Transverse colon (tissue), 4 donors: ENCODE measurements at places on chromosomes 3 and 15. TPM values are rescaled to one million over a fixed set of nuclear protein-coding genes. Genes with fewer than 3 reads are reported as not detected.

- no peak for DNase-seq
- H3K4me3 ChIP-seq = no peak overlapping the region
- no peak overlapping the region for H3K27ac ChIP-seq
- no peaks in the 10 kb centered on the region for H3K27me3 ChIP-seq
Measured at GRCh38 chr3:10004960-10005564, 18.4 kb upstream of the EMC3 start.

DNA sequence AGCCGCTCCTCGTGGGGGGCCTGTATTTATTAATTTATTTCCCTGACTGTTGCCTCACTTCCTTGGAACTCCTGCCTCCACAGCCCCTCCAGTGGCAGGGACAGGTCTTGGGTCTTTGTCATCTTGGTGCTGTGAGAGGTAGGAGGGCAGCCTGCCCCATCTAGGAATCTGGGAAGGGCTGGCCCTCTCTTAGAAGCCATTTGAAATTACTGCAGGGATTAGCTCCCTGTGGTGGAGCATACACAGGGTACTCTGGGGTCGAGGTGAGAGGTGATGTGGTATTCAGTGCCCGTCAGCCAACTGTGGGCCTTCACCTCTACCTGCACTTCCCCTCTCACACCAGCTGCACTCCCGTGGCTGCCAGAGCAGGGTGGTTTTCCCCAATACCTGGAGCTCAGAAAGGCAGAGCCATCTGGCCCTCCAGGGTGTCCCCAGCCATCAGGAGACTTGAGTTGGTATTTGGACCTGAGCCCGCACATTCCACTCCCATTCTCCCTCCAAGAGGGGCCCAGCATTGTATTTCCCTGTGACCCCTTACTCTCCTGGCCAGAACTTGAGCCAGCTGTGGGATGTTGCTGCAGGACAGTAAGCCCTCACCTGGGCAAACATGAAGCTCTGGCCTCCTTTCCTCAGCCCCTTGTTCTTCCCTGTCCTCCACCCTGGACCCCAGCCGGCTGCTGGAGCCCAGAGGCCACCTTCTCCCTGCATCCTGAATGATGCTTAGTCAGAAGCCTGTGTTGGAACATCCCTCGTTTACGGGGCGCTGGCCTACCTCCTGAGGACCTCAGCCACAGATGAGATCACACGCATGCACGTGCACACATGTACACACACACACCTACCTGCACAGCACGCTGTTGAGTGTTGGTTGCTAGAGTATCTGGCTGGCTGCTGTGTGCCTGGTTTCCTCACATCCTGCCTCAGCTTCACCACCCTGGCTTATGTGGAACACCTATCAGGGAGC, 2.0 kb upstream of the JMJD7 start:
- H3K36me3 ChIP-seq = no peaks in the 10 kb centered on the region
- DNase-seq = no peak
- peaks cover 11% of the 10 kb centered on the region for H3K4me1 ChIP-seq
- no peak overlapping the region for H3K27ac ChIP-seq

The CLDN1 gene
- not detected for total RNA-seq

GRCh38 chr3:45938864-45939263, 4.4 kb upstream of the CXCR6 start:
- H3K36me3 ChIP-seq = peaks cover 18% of the 10 kb centered on the region
- peak overlapping the region; percentile 24 for H3K27ac ChIP-seq
- no peaks in the 10 kb centered on the region for H3K27me3 ChIP-seq
- peak; percentile 88 for DNase-seq
- no peak overlapping the region for H3K4me3 ChIP-seq

DNA sequence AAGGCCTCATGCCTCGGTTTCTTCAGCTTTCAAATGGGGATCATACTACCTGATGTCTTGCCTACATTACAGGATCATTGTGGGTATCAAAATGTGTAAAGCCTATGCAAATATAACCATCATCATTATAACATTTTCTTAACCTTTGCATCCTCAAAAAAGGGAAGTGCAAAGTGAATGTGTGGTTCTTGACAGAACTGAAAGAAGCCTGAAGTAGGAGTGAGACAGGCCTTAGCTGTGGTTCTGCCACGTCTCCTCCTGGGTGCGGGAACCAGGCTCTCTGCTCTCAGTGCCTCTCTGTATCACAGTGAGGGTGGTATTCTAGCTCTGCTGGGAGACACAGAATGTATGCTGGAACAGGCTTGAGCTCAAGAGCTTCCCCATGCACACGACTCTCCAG, 316.9 kb upstream of the ICE2 start:
- no peaks in the 10 kb centered on the region for H3K4me1 ChIP-seq
- H3K27ac ChIP-seq = no peak overlapping the region
- H3K4me3 ChIP-seq = no peak overlapping the region
- DNase-seq = no peak

- H3K27ac ChIP-seq = no peak overlapping the region
- H3K27me3 ChIP-seq = no peaks in the 10 kb centered on the region
- H3K36me3 ChIP-seq = no peaks in the 10 kb centered on the region
- no peak overlapping the region for H3K4me3 ChIP-seq
- DNase-seq = no peak
- H3K4me1 ChIP-seq = no peaks in the 10 kb centered on the region
Measured at GRCh38 chr3:63861306-63861705, 2.3 kb downstream of the THOC7 start.

DNA sequence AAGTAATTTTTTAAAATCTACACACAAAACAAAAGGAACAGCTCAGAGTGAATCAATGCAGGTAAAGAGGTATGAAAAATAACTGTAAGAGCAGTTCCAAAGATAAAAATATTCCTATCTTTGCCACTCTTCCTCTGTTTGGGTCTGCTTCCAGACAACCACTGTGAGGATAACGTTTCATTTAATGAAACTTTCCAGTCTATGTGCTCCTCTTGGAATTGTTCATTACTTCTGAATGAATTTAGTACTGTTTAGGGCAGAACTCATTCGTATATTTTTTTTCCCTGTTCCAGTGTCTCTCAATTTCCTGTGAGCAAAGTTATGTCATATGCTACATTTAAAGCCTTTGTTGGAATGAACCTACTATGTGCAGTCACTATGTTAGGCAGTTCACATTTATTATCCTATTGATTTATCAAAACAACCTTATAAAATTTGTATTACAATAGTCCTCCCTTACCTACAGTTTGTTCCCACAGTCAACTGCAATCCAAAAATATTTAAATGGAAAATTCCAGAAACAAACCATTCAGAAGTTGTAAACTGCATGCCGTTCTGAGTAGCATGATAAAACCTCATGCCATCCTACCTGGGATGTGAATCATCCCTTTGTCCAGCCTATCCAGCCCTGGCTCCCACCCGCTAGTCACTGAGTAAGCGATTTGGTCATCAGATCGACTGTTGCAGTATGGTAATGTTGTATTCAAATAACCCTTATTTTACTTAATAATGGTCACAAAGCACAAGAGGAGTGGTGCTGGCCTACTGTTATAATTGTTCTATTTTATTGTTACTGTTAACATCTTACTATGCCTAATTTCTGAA, 98.1 kb downstream of the TMCC1 start:
- DNase-seq = no peak
- H3K36me3 ChIP-seq = no peaks in the 10 kb centered on the region
- peak overlapping the region; percentile 6 for H3K27ac ChIP-seq
- H3K4me1 ChIP-seq = peaks cover 15% of the 10 kb centered on the region
- H3K4me3 ChIP-seq = no peak overlapping the region

DNA sequence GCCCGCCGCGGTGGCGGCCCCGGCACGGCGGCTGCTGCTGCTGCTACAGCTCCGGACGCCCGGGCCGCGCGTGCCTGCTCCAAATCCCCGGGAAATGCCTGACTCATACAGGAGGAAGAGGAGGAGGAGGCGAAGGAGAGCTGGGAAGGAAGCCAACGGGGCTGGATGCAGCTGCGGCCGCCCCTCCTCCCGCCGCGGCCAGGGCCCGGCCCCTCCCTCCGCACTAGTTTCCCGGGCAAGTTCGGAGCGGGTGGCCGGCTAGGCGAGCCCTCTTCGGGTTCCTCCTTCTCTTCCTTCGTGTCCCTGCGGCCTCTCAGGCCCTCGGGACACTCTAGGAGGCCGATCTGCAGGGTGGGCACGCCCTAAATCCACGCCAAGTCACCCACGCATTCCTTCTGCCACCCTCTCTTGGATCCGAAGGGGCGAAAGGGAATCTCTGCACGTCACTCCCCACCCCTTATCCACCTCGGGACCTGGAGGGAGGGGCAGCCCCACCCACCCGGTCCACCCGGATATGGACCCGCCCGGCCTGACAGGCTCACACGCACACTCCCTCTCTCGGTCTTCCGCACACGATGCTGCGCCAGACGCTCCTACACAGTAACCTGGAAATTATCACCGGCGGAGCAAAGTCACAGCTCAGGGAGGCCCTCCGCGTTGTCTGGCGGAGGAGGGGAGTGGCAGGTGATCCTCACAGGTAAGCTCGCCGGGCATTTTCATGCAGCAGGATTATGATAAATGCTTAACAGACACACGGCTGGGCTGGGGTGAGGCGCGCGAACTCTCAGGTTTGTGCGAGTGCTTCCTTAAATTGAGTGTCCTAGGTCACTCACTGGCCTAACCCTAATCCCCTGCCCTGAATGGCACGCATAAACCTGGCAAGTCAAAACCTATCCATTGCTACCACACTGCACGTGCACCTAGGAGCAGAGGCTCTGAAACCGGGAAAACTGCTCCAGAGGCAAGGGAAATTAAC, at the start of the genes OSBPL10 and ZNF860:
OSBPL10 (minus strand) TSS at position 57 of the 976 bp plus-strand sequence. CDS start 83 bp downstream, outside the sequence.
ZNF860 (plus strand) TSS at position 545 of the 976 bp plus-strand sequence. CDS start 7,330 bp downstream, outside the sequence.
- DNase-seq = peak; percentile 90
- no peaks in the 10 kb centered on the region for H3K27me3 ChIP-seq
- peaks cover 16% of the 10 kb centered on the region for H3K4me1 ChIP-seq
- H3K36me3 ChIP-seq = no peaks in the 10 kb centered on the region

- H3K4me1 ChIP-seq = no peaks in the 10 kb centered on the region
- no peak overlapping the region for H3K4me3 ChIP-seq
- DNase-seq = no peak
- H3K27ac ChIP-seq = no peak overlapping the region
Measured at GRCh38 chr3:77142578-77142977, 102.7 kb downstream of the ROBO2 start.

The NOX5 gene
- total RNA-seq = not detected

DNA sequence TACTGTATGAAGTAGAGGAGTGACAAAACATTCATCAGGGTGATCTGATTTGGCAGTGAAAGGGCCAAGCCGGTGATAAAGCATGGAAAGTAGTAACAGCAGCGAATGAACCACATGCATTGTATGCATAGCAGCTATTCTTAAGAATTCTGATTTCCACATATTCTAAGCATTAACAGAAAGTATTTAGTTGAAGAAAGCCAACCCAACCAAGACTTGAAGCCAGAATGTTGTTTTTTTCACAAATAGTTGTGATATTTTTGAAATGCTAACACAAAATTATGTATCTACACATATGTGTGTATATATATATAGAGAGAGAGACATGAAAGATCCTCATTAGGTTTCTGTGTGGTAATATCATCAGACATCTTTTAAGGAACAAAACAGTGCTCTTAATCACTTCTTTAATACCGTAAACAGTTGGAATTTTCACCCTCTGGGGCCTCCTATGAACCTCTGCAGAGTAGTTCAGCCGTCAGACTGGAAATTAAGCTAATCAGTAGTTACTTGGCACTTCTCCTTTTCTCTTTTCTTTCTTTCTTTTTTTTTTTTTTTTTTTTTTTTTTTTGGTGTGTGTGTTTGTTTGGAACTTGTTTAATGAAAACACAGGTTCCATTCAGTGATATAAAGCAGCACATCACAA, 139.6 kb downstream of the CMSS1 start:
- H3K4me3 ChIP-seq = no peak overlapping the region
- H3K36me3 ChIP-seq = no peaks in the 10 kb centered on the region
- no peak overlapping the region for H3K27ac ChIP-seq

GRCh38 chr15:45448066-45448915, 69.9 kb upstream of the GATM start:
- peaks cover 41% of the 10 kb centered on the region for H3K4me1 ChIP-seq
- DNase-seq = peak; percentile 69
- no peak overlapping the region for H3K4me3 ChIP-seq
- no peaks in the 10 kb centered on the region for H3K27me3 ChIP-seq
- H3K36me3 ChIP-seq = no peaks in the 10 kb centered on the region

- H3K4me1 ChIP-seq = no peaks in the 10 kb centered on the region
- H3K36me3 ChIP-seq = no peaks in the 10 kb centered on the region
- no peak for DNase-seq
- H3K27ac ChIP-seq = no peak overlapping the region
Measured at GRCh38 chr3:166405896-166406295, 568.7 kb upstream of the BCHE start.

The MESP1 gene
- 13.5 TPM for total RNA-seq

- no peaks in the 10 kb centered on the region for H3K27me3 ChIP-seq
- DNase-seq = no peak
- H3K27ac ChIP-seq = no peak overlapping the region
- no peaks in the 10 kb centered on the region for H3K4me1 ChIP-seq
Measured at GRCh38 chr3:153350420-153350819, 188.4 kb downstream of the RAP2B start.

The TBL1XR1 gene
- total RNA-seq = 131 TPM

DNA sequence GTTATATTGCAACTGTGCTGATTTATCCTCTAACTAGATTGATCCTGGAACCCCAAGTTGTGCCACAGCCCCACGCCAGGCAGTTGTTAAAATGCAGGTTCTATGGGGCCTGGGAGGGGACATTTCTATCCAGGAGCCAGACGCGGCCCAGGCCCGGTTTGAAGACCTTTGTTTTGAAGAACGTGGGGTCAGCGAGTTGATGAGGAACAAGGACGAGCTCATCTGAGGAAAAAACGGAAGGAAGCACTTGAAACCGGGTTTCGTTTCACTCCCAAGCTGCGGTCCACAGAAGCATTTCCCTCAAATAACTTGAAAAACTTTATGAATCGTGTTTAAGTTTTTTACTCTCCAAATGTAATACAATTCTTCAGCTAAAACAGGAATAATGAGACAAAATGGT, 76.4 kb downstream of the CHSY1 start:
- no peak overlapping the region for H3K4me3 ChIP-seq
- H3K27ac ChIP-seq = peak overlapping the region; percentile 28
- no peak for DNase-seq
- no peaks in the 10 kb centered on the region for H3K4me1 ChIP-seq
- no peaks in the 10 kb centered on the region for H3K27me3 ChIP-seq

The HTR3C gene
- total RNA-seq = not detected

DNA sequence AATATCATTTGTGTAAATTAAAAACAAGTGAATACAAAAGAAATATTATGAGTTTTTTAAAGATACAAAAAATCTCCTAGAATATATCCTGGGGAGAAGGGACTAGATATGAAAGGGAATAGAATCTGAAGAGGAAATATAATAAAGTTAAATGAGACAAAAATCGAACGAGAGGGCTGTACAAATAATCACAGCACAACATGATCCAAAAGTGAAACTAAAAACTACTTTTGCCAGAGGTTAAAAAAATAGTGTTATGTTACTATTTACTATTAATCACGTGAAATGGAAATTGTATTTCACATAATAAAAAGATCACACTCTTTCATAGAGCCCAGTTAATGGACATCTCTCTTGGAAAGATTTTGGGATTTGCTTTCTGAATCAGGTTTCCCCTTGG, 28.6 kb downstream of the CGGBP1 start:
- H3K27me3 ChIP-seq = no peaks in the 10 kb centered on the region
- DNase-seq = no peak
- no peaks in the 10 kb centered on the region for H3K36me3 ChIP-seq
- no peaks in the 10 kb centered on the region for H3K4me1 ChIP-seq
- no peak overlapping the region for H3K4me3 ChIP-seq

The CLDN16 gene
- total RNA-seq = not detected

The VEPH1 gene
- 0.20 TPM for total RNA-seq
